ENCODE measurements at places on chromosomes 11 and 22.

DNA sequence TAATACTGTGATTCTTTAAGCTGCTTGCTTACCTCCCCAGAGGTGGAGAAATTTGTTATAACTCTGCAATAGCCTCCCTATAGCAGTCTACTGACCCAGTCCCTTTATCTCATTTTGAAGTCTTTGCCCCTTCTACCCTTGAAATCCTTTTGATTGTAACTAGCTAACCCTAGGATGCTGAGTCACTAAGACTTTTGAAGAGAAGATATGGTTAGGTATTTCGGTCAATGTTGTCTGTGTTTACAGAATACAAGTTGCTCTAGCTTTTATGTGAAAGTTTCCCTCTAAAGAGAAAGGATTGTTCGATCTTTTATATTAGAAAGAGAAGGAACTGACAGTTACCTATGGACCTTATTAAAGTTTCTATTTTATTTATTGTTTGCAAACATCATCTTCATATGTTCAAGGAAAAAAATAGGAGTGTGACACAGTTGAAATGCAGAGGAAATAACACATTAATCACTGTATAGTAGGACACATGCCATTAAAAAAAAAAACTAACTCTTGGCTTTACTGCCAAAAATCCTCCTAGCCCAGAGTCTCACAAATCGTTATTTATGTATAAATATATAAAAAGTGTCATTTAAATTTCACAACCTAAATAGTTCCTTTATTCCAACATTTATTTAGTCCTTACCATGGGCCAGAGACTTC, 3.1 kb downstream of the HYLS1 start:
- no peak for DNase-seq

DNA sequence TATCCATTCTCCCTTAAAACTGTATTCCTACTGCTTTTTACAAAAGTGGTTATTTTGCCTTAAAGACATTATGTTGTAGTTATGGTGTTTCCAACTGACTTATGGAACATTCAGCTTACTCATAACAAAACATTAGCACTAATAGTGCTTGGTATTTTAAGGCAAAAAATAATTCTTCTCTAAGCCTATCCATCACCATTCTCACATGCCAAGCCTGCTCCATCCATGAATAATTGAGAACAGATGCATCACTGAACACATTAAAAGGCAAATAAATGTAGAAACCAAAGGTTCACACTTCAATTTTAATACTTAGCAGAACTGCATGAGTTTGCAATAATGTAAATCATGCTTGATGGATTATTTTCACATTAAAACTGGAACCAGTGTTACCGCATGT, 42.3 kb upstream of the DDI1 start:
- DNase-seq: no peak

DNA sequence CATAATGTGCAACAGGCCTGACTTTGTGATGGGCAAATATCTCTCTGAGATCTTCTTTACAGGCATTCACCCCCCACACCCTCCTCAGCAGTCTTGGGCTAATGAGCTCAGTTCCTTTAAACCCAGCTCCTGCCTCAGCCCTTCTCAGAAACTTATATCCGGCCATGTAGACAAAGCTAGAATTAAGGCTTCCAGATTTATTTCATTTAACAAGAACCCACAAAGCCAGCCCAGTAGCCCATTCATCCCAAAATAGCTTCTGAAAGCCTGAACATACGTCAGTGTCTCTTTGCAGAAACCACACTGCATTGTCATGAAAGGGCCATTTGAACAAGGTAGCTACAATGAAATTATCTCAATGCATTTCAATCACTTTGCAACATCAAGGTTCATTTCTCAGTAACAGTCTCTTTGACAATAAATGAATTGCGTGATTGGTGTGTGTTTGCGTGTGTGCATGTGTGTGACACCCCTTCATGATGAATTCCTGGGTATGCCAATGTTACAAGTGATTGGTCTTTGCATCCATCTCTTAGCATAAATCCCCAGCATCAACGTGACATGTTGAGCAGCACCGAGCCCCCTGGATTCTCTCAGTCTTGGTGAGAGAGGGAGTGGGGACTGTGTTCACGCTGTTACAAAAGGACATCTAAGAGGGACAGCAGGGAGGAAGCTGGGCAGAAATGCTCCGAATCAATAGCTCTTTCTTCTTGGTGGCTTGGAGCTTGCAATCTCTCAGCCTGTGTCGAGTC, 299.6 kb downstream of the KIRREL3 start:
- no peak for DNase-seq

DNA sequence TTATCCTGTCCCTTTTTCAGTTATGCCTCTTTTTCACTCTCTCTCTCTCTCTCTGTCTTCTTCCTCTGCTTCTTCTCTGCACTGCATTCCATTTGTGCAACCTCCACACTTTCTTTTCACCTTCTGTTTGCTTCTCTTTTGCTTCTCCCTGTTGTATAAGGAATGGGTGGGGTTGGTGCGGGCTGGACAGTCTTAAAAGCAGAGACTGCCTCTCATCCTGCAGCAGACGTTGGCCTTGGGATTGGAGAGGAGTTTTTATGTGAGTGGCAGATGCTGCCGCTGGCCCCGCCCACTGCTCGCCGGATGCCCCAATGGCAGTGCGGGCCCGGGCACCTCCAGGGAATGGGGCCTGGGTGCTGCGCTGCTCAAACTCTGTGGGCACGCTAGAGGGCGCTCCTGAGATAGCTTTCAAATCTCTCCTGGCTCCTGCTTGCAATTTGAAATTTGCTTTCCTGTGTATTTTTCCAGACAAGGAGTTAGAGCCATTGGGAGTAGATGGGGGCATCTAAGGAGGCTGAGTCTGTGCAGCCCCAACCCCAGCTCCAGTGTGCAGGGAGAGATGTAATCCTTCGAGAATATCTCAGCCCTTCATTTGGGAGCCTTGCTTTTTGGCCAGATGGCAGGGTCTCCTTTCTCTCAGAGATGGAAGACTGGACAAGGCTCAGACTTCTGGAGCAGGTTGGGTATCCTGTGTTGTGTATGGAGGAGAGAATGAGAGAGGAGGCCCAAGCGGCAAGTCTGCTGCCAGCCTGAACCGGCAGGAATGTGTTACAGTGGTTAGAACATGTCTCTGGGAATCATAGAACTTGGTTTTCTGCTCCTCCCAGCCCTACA, 81.2 kb downstream of the GRAMD1B start:
- peak; percentile 78 for DNase-seq

- DNase-seq: peak; percentile 91
These were observed 19.6 kb downstream of the KCTD21 start for GRCh38 chr11:78168539-78169477.

DNA sequence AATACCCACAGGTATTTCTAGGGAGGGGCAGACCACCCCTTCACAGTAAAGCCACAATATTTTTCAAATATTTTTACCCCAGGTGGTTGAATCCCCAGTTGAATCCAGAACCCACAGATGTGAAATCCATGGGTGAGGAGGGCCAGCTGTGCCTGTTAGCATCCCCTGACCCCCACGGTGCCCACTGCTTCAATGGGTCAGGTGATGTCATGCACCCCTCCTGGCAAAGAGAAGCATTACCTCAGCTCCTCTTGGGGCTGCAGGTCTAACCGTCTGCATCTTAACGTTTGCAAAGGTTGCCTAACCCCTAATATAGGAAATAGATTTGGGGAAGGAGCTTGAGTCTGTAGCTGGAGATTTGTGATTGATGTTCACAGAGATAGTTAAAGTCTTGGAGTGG, 24.7 kb upstream of the IL17RA start:
- DNase-seq: no peak

DNA sequence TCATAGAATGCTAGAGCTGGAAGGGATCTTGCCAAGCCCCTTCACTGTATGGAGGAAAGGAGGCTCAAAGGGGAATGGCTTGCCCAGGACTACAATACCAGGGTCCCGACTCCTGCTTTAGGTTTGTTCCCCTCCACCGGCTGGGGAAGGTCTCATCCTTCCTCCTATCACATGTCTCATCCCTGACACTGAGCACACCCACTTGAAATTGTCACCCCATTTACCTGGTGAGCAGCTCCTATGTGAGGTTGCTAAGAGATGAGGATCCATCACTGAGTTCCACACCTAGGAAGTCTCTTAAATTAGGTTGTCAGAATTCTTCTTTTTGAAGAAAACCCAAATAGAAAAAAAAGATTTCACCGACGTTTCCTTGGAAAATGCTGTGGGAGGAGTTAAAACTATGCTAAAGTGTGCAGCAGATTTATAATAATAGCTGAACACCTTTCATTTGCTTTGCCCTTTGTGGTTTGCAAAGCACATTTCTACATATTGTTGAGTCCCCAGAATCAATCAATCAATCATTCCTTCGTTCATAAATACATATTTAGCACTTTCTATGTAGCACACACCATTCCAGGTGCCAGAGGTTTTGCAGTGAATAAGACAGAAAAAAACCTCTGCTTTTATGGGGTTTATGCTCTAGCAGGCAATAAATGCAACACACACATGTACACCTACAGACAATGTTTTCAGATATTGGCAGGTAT, 91.7 kb downstream of the TENM4 start:
- DNase-seq: no peak

- no peak for DNase-seq
These were observed 36.7 kb downstream of the PPFIA1 start for GRCh38 chr11:70307176-70307575.

- DNase-seq: no peak
These were observed 8.8 kb upstream of the MED17 start for GRCh38 chr11:93775289-93775688.

DNA sequence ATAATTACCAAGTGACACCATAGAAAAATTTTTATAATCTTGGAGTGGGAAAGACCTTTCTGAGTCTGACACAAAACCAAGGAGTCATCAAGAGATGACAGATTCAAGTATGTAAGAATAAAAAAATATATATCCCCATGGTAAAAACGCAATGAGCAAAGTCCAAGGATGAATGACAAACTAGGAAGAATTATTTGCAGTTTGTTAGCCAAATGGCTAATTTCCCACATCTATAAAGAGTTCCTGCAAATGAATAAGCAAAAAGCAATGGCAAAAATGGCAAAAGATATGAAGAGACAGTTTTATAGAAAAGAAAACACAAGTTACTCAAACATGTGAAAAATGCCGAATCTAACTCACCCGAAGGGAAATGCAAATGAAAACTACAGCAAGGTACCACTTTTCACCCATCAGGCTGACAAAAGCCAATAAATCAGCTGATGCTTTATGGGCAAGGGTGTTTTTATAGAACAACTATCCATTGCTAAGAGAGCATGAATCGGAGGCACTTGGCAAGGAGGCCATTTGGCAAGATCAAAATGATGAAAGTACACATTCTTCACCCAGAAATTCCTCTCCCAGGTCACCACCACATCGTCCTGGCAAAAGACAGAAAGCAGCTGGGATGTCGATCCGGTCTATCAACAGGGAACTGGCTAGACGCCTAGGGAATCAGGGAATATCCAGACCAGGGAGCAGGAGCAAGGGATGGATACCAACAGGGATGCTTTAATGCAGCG, 21.1 kb upstream of the KLHL35 start:
- no peak for DNase-seq

DNA sequence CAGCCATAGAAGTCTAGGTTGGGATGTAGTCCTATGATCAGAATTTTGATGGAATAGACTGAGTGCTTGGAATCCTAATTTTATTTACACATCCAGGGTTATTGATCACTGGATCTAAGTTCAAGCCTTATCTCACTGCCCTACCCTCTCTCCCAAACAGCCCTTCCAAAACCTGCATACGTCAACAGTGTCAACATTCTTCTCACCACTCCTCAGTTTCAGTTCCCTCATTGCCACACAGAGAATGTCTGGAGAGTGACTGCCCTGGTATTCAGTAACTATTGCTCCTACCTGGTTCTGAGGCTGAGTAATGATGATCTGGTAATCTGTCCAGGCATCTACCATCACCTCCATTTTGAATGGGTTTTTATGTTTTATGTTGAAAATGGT, 60.0 kb downstream of the GLYATL1 start:
- DNase-seq: no peak

DNA sequence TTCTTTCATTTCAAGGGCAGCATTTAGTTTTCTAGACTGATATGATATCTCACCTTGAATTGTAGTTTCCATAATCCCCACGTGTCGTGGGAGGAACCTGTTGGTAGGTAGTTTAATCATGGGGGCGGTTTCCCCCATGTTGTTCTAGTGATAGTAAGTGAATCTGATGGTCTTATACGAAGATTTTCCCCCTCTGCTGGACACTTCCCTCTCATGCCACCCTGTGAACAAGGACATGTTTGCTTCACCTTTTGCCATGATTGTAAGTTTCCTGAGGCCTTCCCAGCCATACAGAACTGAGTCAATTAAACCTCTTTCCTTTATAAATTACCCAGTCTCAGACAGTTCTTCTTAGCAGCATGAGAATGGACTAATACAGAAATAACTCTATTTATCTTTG, 851.1 kb upstream of the FAT3 start:
- no peak for DNase-seq

DNA sequence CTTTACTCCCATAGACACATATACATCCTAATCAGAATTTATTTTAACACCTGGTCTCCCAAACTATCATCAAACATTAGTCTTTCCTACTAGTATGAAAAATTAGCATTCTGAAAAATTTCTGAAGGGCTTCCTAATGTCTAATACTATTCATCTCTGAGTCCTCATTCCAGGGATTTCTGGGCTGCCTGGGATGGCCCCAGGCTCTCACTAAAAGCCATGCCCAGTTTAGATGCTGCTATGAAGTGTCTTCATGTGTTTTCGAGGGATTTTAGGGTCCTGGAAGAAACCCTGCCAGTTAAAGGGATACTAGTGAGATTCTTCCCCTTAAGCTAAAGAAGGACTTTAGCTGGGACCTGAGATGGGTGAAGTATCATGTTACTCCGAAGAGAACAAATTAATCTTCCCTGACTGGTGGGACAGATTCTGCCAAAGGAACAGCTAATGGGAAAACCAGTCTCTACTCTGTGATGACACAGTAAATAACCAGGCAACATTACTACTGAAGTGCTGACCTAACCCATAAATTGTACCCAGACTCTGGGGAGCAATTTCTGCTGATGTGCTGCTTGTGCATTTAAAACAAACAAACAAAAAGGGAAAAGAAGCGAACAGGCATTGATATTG, 342.6 kb downstream of the SOX6 start:
- DNase-seq: no peak

DNA sequence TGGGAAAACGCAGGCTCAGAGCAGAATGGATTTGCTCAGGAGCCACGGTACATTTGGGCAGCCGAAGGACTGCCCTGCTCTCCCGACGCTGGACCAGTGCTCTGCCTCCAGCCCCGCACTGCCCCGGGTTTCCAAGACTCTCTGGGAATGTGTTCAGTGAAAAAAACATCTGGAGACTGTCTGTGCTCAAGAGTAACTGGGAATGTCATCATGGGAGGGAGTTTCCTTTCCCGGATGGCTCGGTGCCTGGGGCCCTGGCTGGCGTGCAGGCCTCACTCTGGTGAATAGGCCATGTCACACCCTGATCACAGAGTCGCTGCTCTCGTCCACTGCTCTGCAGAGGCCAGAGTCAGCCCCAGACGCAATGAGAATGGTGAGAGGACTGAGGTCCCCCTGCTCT, 9.8 kb upstream of the APOL6 start:
- peak; percentile 93 for DNase-seq

GRCh38 chr11:33480626-33481025, 220.0 kb downstream of the C11orf91 start:
- no peak for DNase-seq
